Liver (tissue), 10 donors: ENCODE measurements at places on chromosomes 16 and 17. TPM values are rescaled to one million over a fixed set of nuclear protein-coding genes. Genes with fewer than 3 reads are reported as not detected.

GRCh38 chr16:65313936-65314626 lies 192.2 kb upstream of the CDH11 start:
- no peaks in the 10 kb centered on the region for H3K27me3 ChIP-seq
- H3K27ac ChIP-seq, result no peak overlapping the region
- no peaks in the 10 kb centered on the region for H3K36me3 ChIP-seq

Gene CTRB2
- 0.33 TPM for total RNA-seq

DNA sequence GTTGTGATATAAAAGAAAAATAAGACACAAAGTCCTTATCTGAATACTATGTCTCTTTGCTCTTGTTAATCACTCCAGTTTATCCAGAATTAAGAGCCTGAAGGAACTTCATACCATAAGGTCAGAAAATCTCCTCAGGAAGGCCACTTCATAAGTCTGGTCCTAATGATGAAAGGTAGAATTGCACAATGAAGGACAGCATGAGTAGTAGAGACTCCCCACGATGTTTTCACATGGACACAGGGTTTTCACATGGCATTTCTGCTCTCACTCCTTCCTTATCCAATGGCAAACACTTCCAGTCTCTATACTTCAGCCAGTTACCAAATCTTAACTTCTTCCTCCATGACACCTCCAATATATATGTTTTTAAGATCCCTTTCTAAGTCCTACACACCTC lies 10.2 kb upstream of the C17orf78 start:
- no peak for DNase-seq
- no peaks in the 10 kb centered on the region for H3K36me3 ChIP-seq
- H3K4me3 ChIP-seq, result no peak overlapping the region

DNA sequence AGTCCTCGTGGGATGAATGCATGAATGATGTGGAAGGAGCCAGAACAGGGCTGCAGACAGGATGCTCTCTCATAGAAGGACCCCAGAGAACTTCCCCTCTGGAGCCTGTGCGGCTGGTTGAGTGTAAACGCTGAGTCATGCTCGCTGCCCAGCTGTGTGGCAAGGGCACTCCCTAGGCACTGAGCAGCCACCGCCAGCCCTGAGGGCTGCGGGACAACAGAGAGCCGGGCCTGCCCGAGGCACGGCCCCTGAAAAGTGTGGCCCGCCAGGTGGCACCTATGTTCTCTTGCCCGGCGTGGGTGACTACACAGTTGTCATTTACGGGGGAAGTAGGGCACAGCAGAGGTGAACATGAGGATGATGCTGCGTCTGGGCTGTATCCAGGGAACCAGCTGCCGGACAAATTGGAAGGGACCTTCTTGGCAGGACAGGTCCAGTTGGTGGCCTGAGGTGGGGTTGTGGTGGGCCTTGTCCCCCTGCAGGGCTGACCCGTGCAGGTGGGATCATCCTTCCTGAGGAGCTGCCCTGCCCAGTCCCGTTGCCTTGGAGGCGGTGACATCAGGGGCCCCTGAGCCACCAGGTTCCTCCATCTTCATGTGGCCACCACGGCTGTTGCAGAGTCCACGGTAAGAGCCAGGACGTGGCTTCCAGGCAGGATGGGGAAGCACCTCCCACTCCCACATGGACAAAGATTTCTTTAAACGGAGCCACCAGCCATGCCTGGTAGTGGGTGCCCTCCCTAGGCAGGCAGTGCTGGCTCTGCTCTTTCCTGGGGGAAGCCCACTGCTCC lies 94.8 kb upstream of the CBX4 start:
- H3K27ac ChIP-seq, result no peak overlapping the region
- H3K4me1 ChIP-seq, result peaks cover 3% of the 10 kb centered on the region
- no peak for DNase-seq
- no peak overlapping the region for H3K4me3 ChIP-seq
- no peaks in the 10 kb centered on the region for H3K36me3 ChIP-seq

Gene STAT5B
- total RNA-seq, result 33.9 TPM
